ENCODE measurements at places on chromosomes 3 and 15. TPM values are rescaled to one million over a fixed set of nuclear protein-coding genes. Genes with fewer than 3 reads are reported as not detected.

SLC6A11 gene
- total RNA-seq, result not detected

DNA sequence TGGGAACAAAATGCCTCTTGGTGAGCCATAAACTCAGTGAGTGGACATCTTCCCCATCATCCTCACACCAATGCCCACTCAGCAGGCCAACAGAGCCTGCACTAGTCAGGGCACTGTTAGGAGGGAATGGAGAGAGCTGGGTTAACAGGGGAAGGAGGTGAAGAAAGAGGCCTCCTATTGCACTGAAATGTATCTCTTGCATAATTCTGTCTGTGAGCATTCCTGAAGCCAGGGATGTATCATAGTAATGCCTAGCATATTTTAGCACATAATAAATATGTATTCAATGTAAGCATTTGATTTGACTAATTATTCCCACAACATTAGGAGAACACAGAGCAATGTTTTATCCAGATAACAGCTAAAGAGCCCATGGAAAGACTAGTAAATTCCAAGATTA is 81.2 kb downstream of the ANO10 start:
- peak; percentile 54 for DNase-seq

GRCh38 chr3:193040836-193041672 is 123.4 kb upstream of the MB21D2 start:
- DNase-seq, result peak; percentile 71

DNA sequence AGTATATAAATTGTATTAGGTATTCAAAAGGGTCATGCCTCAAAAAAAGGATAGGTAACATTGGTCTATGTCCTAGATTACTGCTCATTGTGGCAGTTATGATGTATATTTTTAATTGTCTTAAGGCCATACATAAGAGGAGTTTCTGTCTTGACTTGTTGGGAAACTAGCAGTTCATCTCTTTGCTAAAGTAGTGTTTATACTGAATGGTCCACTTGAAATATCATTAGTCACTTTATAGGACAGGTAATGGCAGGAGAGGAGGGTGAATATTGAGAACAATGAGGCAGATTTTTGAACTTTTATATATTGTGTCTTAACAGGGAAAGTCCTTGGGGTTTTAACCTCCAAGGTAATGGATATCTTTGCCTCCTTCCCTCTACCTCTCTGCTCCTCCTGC is 58.4 kb downstream of the TP63 start:
- no peak for DNase-seq

DNA sequence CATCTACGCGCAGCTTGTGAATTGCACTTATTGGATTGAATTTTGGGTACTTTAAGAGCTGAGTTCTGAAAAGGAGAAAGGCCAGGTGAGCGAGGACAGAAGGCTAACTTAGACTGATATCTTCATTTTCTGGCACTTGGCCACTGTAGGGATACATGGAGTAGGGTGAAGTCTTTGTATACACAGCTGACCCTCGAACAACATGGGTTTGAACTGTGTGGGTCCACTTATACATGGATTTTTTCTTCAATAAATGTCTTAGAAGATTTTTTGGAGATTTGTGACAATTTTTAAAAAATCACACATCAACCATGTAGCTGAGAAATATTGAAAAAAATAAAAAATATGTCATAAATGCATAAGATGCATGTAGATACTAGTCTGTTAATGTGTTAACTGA is 18.3 kb downstream of the PTPRG start:
- no peak for DNase-seq

- DNase-seq, result no peak
Observed at GRCh38 chr15:69104050-69104750, 56.2 kb upstream of the GLCE start.

DNA sequence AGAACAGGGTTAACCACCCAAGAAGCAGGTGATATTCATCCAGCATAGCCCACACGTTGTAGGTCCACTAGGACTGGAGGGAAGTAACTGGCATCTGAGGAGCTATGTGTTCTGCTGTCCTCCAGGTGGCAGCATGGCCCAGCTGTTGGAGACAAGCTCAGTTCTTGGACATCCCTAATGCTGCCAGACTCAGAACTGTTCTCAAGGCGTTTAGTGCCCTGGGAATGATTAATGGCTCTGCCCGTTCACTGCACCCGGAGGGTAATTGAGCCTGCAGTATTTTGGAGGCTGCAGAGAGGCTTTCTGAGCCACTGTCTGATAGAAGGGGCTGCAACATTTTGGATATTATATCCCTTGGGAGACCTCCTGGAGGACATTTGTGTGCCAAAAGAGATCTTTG is 521.3 kb upstream of the SEMA6D start:
- peak; percentile 90 for DNase-seq

- no peak for DNase-seq
Observed at GRCh38 chr3:147383617-147384016, 22.7 kb downstream of the ZIC4 start.
